Lung (tissue), 17 donors: ENCODE measurements at places on chromosomes 1 and 21. TPM values are rescaled to one million over a fixed set of nuclear protein-coding genes. Genes with fewer than 3 reads are reported as not detected.

The RORC gene
- 24.7 TPM for total RNA-seq

The ADAM30 gene
- not detected for total RNA-seq

The PTPRC gene
- 82.9 TPM for total RNA-seq

The CFAP74 gene
- total RNA-seq = 7.3 TPM

The DNM3 gene
- total RNA-seq = 7.3 TPM

The SIK1 gene
- 29.9 TPM for total RNA-seq

The RAB7B gene
- total RNA-seq = 3.6 TPM

The CFHR1 gene
- total RNA-seq = 0.82 TPM

The SLC30A2 gene
- total RNA-seq = 0.40 TPM

The CFHR2 gene
- total RNA-seq = not detected

The GBP6 gene
- total RNA-seq = 0.98 TPM

The NPHP4 gene
- 23.3 TPM for total RNA-seq

The UAP1 gene
- 40.5 TPM for total RNA-seq

The ADGRL2 gene
- 72.8 TPM for total RNA-seq

GRCh38 chr1:213622365-213623063, 365.3 kb upstream of the PROX1 start:
- DNase-seq = no peak

GRCh38 chr1:67489643-67490042, 59.4 kb upstream of the SERBP1 start:
- DNase-seq = no peak

DNA sequence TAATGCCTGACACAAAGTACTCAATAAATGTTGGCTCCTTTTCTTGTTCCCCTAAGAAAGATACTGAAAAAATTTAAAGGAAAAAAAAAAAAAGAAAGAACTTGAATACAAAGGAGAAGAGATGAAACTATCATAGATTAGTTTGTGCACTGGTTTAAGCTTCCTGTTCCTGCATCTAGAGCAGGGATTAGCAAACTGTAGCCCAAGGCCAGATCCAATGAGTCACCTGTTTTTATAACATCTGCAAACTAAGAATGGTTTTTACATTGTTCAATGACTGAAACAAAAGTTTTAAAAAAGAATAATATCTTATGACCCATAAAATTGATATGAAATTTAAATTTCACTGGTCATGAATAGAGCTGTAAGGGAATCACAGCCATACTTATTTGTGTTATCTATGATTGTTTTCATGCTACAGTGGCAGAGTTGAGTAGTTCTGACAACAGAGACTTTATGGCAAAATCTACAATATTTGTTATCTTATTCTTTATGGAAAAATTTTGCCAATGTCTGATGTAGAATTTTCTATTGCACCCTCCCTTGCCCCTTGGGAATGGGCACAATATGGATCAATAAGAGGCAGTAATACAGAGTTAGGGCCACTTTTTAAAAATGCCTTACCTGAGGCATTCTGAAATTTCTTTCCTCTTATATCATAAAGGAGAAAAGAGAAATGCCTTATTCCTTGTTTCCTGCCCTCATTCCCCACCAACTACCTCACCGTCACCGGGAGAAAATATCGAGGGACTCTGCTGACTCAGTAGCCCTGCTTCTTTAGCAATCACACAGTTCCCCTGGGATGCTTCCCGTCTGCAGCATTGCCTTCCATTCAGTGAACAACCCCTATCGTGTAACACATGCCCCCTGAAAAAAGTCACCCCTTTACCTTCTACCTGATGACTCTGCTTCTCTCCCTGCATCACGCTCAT, 50.6 kb downstream of the WDR64 start:
- DNase-seq = no peak

GRCh38 chr1:198977909-198978308, 339.1 kb downstream of the PTPRC start:
- DNase-seq = no peak

GRCh38 chr21:26140164-26140579, 30.4 kb downstream of the APP start:
- DNase-seq = no peak

- no peak for DNase-seq
Observed at GRCh38 chr1:185292237-185292636, 24.8 kb downstream of the IVNS1ABP start.

- DNase-seq = no peak
Observed at GRCh38 chr21:16034446-16035190, 304.8 kb downstream of the USP25 start.

- DNase-seq = no peak
Observed at GRCh38 chr1:220344745-220345144, 72.5 kb upstream of the RAB3GAP2 start.

- DNase-seq = no peak
Observed at GRCh38 chr1:57898531-57898930, 474.7 kb upstream of the DAB1 start.

GRCh38 chr1:36396359-36396758, 1.3 kb downstream of the LSM10 start:
- no peak for DNase-seq

DNA sequence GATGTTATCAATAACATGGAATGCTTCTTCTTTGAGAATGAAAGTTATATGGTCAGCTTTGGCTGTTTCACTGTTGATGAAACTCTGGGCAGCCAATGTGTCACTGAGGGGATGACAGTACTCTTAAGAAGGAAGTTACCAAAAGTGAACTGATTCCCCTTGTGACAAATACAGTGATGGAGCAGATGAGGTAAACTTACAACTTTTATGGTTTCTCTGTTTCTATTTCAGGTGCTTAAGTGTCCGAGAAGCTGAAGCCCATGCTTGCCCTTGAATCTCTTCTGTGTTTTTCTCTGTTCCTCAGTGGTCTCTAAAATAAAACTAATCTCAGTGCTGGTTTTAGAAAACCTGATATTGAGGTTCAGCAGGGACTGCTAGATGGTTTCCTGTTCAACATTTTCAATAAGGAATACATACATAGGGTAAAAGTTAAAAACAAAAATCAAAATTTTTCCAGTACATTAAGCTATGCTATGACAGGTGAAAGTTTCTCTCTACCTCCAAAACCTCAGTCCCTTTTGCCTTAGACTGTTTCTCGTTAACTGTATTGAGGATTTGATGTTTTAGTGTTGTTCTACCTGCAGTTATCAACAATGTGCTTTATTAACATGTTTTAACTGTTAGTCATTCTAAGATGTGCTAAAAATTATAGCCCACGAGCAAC, 454.4 kb upstream of the ADGRL4 start:
- DNase-seq = no peak

GRCh38 chr1:61956016-61956645, 213.9 kb downstream of the PATJ start:
- no peak for DNase-seq

DNA sequence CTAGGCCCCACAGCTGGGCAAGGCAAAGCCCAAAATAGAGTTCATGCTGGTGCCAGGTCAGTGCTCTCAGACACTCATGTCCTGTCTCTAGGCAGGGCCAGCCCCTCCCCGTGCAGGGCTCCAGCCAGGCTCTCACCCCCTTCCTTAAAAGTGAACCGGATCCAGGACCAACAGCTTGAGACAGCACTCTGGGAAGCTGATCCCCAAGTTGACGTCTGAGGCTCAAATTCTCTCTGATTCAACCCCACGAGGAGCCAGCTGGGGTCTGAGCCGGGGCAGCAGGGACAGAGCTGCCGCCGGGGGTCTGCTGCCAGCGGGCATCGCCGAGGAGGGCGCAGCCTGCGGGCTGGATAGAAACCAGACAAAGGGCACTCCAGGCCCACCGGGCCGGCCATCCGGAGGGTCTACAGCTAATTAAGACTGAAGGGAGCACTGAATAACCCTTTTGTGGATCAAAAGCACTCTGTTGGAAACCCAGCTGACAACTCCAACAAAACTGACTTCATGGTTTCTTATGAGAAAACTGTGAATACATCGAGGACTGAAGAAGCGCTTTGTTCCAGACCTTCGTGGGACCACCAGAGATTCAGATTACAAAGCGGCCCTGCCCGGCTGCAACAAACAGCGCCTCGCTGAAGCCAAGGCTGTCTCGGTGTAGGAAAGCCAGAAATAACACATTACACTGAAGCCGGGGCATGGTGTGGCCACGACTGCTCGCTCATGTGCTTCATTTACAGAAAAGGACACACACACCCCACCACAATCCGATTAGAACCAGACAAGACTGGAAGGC, 95.8 kb downstream of the PSMG1 start:
- DNase-seq = peak; percentile 46

- DNase-seq = no peak
Observed at GRCh38 chr21:33514229-33514628, 22.7 kb upstream of the DNAJC28 start.

GRCh38 chr1:8908388-8909151, 30.1 kb upstream of the ENO1 start:
- DNase-seq = no peak

GRCh38 chr1:60745484-60745883, 336.9 kb upstream of the NFIA start:
- no peak for DNase-seq

DNA sequence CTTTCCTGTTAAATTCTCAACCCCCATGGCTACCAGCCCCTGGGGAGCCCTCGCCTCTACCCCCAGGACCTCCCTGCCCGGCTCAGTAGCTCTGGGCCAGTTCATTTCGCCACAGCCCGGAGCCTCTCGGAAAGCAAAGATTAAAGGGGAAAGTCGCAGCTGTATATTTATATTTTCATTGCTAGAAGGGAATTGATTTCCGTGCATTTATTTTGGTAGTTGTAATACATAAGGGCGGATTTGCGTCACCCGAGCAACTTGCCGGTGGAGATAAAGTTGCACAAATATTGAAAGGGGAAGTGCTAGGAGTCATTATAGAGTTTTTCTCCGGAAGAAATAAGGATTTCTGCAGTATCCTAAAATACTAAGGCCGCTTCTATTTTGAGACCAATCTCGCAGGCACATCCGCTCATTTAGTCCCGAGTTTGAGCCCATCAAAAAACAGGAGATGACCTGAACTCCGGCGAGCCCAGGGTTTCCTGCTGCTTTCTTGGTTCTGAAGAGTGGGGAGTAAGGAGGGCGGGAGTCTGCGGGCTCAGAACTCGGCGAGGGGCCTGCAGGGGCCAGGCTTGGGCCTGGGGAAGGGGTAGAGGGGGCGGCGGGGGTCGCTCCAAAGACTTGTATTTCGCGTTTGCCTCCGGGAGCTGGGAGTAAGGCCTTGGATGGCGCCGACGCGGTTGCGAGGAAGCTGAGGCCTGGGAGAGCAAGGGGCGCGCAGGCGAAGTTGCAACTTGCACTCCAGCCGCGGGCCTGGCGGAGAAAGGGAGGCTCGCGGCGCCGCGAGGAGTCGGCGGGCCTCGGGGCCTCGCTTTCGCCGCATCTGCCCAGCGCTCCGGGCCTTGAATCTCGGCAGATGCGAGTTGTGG, 2.5 kb upstream of the HLX start:
- DNase-seq = peak; percentile 77

GRCh38 chr21:43331962-43332828, 94.7 kb downstream of the SIK1 start:
- DNase-seq = peak; percentile 96

DNA sequence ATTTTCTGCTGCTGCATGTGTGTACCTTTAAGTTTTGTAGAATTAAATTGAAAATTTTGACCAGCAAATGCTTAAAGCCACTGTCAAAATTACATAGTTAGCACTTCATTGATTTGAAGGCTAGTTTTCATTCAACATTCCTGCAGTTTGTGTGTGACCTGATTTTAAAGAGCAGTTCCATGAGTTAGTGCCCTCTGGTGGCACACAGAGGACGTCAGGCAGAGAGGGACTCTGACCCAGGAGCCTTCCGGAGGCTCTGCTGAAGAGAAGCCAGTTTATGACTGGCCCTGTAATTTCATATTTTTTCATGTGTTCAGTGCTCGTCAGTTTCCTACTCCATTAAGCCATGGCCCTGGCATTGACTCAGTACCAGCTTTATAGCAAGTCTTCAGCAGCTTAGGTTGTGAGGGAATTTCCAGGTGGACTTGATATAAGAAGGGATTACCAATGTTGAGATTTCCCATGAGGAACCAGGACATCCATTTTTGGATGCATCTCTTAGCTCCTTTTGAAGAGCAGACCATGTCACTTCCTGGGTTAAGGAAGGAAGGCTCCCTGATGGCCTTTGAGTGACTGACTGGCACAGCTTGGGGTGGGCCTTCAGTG, 104.7 kb downstream of the CAMTA1 start:
- DNase-seq = peak; percentile 60

- DNase-seq = no peak
Observed at GRCh38 chr21:18655931-18656330, 252.3 kb upstream of the TMPRSS15 start.

DNA sequence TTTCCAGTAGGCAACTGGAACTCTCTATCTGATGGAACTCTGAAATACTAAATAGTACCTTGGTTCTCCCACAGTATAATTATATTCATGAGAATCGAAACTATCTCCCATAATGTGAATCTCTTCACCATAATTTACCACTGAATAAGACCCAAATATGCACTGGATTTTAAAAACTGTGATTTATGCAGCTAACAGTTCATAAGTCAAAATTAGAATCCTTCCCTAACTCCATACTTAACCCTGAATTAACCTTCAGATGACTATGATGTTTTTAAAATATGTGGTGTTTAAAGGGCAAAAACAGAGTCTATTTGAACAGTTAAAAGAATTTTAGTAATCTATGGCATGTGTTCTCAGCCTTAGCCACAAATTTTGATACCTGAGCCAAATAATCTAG, 22.9 kb upstream of the SLC44A3 start:
- no peak for DNase-seq

GRCh38 chr1:36093226-36093625, 4.5 kb downstream of the ADPRS start:
- no peak for DNase-seq

GRCh38 chr21:34644825-34645224, 24.0 kb upstream of the CLIC6 start:
- peak; percentile 40 for DNase-seq

DNA sequence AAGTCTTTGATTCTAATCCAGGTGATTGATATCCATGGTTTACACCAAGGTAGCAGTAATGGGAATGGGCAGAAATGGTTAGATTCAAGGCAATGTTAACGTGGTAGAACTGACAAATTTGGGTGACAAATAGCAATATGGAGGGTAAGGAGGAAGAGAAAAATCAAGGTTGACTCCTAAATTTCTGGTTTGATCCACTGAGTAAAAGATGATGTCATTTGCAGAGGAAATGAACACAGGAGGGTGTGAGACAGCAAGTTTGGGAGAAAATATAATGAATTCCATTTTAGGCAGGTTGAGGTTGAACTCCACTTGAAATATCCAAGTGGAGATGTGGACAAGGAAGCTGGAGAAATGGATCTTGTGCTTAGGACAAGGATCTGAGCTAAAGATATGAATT, 170.9 kb upstream of the CAMK1G start:
- no peak for DNase-seq

DNA sequence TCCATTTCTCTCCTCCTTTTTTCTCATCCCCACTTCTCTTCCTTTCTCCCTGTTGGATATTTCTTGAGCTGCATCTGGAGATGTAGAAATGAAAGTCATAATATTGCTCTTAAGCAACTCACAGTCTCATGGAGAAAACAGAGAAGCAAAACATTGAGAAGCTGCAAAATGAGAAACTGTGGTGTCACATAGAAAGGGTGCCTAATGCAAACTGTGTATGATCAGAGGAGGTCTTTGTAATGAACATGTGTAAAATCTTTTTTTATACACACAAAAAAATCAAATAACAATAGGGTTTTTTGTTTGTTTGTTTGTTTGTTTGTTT, 11.8 kb upstream of the SLAMF7 start:
- DNase-seq = no peak

GRCh38 chr1:73463873-73464272, 734.1 kb downstream of the LRRIQ3 start:
- no peak for DNase-seq
